Brain (organoid and tissue), 16 donors: ENCODE measurements at places on chromosomes 3 and 15.

DNA sequence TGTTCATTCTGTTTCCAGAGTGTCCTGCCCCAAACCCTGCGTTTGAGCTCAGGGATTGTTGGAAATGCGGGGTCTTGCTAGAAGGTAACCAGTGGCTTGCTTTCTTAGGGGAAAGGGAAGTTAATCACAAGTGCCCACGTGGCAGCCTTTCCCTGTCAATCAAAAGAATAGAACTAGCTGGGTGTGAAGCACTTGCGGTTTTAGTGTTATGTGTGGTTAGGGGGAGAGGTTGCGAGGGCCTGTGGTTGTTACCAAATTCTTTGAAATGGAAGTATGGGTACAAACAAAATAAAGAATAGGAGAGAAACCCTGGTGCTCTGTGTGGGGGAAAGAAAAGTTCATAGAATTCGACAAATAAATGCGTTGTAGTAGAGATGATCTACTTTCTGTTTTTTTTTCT is 67.6 kb downstream of the FNDC3B start:
- DNase-seq = no peak

GRCh38 chr3:27105904-27106303 is 263.3 kb downstream of the NEK10 start:
- no peak for DNase-seq

DNA sequence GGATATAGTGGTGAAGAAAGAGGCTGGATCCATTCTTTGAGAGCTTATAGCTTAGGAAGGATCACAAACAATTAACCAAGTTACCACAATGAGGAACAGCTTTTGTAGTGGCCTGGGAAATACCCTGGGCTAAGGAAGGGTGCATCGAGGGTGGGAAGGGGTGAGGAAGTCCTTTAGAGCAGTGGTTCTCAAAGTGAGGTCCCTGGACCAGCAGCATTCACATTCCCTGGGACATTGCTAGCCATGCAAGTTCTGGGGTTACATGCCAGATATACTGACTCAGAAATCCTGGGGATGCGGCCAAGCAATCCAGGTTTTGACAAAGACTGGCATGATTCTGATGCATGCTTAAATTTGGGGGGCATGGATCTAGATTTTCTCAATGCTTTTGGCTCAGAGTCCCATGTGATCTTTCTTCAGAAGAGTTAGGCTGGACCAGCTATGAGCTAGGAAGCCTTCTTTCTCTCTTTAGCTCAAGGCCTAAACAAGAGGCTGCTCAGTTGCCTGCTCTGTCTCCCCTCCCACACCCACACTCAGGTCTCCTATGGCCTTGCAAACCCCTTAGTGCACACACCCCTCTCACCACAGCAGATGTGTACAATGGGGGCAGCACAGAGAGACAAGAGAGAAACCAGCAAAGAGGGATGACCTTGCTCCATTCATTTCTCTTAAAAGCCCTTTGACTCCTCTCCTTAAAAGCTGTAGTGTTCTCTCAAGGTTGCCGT is 1.8 kb upstream of the CCR1 start:
- DNase-seq = no peak

DNA sequence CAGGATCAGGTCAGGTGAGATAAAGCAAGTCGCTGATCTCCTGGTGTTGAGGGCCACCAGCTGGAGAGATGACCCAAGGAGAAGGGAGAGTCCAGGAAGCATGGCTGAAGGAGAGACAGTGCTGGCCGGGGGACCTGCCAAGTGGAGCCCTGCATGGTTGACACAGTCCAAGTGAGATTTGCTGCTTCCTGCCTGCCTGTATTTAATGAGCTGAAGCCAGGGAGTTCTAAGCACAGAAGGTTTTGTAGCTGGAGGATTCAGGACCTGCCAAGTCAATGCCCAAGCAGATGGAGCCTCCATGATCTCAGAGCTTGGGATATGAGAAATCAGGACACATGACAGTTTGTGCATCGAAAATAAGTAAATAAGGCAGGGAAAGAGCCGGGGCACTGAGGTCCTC is 125.6 kb downstream of the SRGAP3 start:
- no peak for DNase-seq

GRCh38 chr3:36482256-36482655 is 102.0 kb downstream of the STAC start:
- DNase-seq = no peak

- no peak for DNase-seq
Observed at GRCh38 chr3:65869798-65870197, 168.9 kb downstream of the MAGI1 start.

DNA sequence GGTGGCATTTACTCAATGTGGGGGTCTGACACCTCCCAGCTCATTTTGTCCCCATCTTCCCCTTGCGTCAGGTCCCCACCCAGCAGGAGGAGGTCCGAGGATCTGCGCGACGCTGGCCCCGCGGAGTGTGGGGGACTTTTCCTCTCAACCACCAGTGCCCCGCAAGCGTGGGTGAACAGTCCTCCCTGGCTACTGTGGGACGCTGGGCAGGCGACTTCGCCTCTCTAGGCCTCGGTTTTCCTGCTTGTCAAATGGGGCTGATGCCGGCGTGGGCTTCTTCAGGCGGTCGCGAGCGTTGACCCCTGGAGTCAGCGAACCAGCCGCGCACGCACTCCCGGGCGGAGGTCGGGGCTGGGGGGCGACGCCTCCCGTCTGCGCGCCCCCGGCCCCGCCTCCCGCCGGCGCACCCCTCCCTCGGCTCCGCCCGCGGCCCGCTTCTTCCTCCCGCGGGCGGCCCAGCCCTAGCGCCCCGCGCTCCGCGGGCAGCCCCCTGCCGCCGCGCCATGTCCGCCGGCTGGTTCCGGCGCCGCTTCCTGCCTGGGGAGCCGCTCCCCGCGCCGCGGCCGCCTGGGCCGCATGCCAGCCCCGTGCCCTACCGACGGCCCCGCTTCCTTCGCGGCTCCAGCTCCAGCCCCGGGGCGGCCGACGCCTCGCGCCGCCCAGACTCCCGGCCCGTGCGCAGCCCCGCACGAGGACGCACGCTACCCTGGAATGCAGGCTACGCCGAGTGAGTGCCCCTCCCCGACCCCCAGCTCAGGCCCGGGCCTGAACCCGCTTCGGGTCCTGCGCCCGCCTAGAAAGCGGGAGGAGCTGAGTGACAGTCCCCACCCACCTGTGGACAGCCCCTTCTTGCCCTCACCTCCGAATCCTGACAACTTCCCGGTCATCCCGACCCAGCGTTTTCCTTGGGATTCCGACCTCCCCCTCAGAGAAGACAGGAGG is at the start of gene PPM1M:
TSS of gene PPM1M (plus strand) at position 438 of the 942 bp plus-strand sequence. CDS start at position 504, 66 bp downstream.
- DNase-seq = no peak

GRCh38 chr3:35966629-35967464 is 327.5 kb downstream of the ARPP21 start:
- no peak for DNase-seq

GRCh38 chr3:180970931-180971330 is 18.6 kb downstream of the DNAJC19 start:
- DNase-seq = no peak

- no peak for DNase-seq
Observed at GRCh38 chr3:113251817-113252216, 40.5 kb downstream of the BOC start.

- peak; percentile 98 for DNase-seq
Observed at GRCh38 chr3:49028673-49029562, at the start of gene IMPDH2. Gene IMPDH2, minus strand, starts transcription at chr3:49029398. Its CDS starts 48 bp downstream, at chr3:49029350.

DNA sequence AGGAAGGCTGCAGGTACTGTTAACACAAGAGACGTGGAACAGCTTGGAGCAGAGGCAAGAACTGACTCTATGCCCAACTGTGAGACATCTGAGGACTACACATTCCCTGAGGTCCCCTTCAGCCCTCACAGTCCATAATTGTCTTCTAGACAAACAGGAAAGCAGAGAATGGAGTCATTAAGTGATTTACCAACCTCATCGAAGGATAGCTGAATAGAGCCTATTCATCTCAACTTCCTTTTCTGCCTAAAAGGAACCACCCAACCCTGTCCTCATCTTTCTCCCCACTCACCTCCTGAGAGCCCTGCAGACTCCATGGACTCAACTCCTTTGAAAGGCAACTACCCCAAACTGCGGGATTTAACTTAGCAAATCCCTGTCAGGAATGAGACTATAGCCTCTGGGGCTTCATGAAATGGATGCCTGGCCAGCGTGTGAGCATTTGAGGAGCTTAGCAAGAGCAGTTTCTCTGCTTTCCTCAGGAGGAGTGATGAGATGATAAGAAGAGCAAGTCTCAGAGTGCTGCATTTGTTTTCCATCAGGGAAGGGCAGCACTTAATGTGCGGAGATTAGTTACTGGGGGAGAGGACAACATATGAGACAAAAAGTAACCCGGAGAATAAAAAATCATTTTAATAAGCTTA is 61.5 kb upstream of the FILIP1L start:
- no peak for DNase-seq

- no peak for DNase-seq
Observed at GRCh38 chr15:56472278-56472677, 7.3 kb upstream of the MNS1 start.

DNA sequence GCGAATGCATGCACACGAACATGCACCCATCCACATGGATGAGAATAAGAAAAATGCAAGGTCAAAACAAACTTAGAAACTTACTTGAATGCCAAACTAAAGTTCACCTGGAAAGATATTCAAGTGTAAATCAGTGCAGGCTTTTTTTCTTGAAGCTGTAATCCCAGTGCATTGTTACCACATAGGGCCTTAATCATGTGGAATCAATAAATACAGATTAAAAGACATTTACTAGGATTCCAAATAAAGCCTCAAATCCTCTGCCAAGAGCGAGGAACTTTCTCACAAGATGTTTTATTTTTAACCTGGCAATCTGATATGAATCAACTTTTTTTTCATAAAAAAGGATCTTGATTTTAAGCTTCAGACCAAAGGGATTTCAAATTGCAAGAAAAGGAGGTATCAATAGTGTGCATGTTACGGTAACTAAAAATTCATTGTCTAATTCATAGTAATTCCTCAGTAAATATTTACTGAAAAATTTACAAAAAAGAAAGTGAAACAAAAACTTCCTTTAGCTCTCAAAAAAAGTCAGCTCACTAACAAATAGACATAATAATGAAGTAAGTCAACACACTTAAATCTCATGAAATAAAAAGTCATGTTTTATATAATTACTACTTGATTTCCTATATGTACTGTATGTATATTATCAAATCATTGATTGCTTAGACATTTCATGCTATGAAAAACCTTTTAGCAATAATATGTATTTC is 978.6 kb downstream of the PLOD2 start:
- no peak for DNase-seq

DNA sequence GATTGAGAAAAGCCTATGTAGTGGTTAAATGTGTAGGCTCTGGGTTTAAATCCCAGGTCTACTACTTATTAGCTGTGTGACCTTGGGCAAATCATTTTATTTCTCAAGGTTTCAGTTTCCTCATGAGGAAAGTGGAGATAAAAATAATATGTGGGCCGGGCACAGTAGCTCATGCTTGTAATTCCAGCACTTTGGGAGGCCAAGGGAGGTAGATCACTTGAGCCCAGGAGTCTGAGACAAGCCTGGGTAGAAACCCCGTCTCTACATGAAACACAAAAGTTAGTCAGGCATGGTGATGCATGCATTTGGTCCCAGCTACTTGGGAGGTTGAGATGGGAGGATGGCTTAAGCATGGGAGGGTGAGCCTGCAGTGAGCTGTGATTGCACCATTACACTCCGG is 8.4 kb downstream of the SEMA5B start:
- DNase-seq = no peak

DNA sequence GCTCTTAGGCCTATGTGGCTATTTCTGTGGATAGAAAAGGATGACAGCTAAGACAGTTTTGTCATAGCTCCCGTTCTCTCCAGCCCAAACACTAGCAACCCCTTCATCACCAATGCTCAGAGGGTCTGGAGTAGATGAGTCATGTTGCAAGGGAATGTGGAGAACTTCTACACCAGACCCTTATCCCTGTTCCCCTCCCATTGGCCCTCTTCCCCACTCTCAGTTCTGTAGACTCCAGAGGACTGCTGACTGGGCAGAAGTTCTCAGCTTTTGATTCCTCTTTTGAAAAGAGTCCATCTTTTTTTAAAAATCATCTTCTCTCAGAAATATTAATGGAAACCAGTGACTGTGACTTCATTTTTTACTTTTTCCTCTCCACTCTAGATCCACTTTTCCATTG is 2.4 kb upstream of the MYZAP start:
- no peak for DNase-seq

GRCh38 chr15:45253330-45253729 is 1.3 kb downstream of the SLC28A2 start:
- no peak for DNase-seq

DNA sequence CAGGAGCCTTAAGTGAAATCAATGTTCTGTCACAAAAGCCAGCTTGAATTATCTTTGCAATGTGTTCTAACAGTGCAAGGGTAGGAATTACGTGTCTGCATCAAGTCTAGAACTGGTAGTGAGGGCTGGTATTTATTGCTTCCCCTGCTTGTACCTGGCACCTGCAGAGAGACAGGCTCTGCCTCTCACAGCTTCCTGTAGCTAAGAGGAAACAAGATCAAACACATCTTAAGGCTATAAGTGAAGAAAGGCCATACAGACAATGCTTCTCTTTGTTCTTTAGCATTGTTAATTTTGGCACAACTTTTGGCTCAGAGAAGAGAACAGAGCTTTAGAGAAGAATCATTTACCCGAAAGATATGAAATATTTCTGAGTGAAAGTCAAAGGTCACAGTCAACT is 479.9 kb downstream of the GRM7 start:
- peak; percentile 10 for DNase-seq

- no peak for DNase-seq
Observed at GRCh38 chr3:42301446-42302175, 35.6 kb upstream of the CCK start.

DNA sequence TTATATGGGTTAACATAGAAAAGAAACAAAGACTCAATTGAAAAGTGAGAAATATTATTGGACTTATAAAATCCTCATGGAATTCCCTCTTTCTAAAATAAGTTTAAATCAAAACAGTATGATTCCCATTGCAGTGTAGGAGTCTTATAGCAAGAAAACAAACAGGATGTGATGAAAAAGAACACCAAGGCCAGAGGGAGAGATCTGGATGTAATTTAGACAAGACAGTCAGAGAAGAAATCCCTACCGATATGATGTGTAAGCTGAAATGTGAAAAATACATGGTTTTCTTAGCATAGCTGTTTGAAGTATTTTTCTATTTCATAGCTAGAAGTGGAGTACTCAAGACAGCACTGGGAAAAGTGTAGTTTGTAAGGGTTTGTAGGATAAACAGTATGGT is 521.5 kb downstream of the RSL24D1 start:
- DNase-seq = no peak

- peak; percentile 49 for DNase-seq
Observed at GRCh38 chr3:76643623-76644304, 396.1 kb upstream of the ROBO2 start.

GRCh38 chr15:40337597-40337996 is 3.1 kb downstream of the CCDC9B start:
- no peak for DNase-seq
